ENCODE measurements at places on chromosomes 3 and 15. TPM values are rescaled to one million over a fixed set of nuclear protein-coding genes. Genes with fewer than 3 reads are reported as not detected.

DNA sequence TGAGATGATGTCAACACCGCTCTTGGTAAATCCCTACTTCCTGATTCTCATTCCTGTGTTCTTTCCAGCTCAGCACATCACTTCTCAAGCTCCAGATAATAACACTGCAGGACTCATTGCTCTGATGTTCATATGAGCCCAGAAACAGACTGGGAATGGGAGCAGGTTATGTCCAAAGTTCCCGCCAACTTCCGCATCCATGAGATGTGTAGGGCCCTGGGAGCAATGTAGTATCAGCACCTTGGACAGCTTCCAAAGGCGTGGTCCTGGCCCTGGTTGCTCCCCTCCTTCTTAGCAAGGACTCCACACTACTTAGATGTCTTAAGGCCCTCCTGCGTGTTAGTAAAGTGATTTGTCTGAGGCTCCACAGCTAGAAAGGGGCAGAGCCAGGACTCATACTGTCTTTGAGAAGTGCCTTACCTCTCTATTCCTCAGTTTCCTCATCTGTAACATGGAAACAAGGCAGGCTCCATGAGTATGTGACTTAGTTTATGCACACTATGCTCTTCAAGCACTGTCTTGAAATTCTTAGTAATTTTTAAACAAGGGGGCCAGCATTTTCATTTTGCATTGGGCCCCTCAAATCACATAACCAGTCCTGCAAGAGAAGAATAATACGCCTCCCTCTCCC lies 27.9 kb upstream of the SLC6A1 start:
- no peak overlapping the region for H3K27ac ChIP-seq
- no peak overlapping the region for H3K4me3 ChIP-seq
- H3K36me3 ChIP-seq: no peaks in the 10 kb centered on the region
- DNase-seq: peak; percentile 53
- no peaks in the 10 kb centered on the region for H3K27me3 ChIP-seq

GRCh38 chr3:11434017-11434526 lies 161.9 kb downstream of the ATG7 start:
- no peak for DNase-seq
- no peaks in the 10 kb centered on the region for H3K36me3 ChIP-seq
- no peak overlapping the region for H3K4me3 ChIP-seq

DNA sequence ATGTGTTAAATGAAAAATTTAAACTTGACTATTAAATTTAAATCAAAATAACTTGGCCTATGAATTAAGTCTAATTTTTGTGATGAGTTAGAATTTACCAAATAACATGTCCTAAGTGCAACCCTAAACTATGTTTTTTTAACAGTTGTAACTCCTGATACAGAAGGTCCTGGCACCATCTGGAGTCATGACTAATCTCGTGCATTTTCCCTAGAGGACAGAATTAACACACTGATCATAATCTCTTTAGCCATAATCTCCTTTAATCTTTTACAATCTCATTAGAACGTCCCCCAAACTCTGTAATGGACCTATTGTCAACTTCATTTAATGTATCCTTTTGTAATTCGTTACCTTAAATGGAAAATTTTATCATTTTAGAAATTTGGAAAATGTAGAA lies 100.6 kb downstream of the SUCNR1 start:
- H3K4me1 ChIP-seq: no peaks in the 10 kb centered on the region
- H3K27me3 ChIP-seq: no peaks in the 10 kb centered on the region
- no peak overlapping the region for H3K4me3 ChIP-seq
- DNase-seq: no peak
- H3K27ac ChIP-seq: no peak overlapping the region

The KLF15 gene
- 10.8 TPM for total RNA-seq

The HYAL1 gene
- total RNA-seq: 2.0 TPM

The SAMMSON gene
- total RNA-seq: not detected

All from H9 (cell line).